ENCODE measurements at places on chromosomes 2 and 18.
A peak's percentile ranks its signal among the peaks of the same experiment; 100 is the strongest.

DNA sequence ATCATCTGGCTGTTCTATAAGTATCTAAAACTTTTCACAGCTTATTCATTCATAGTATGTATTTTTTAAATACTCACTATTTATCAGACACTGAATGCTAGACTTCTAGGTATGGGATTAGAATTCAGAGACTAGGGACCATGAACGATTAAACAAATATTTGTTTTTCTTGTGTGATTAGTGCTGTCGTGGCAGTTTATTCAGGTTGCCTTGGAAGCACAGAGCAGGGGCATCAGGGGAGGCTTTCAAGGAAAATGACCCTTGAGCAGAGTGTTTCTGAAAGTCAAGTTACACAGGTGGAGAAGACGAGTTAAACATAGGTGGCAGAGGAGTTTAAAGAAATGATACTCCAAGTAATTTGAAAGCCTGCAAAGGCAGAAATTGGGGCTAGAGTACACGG lies 5.7 kb downstream of the SPOPL start:
- no peak for DNase-seq

GRCh38 chr18:79404567-79404910 lies 8.8 kb downstream of the NFATC1 start:
- DNase-seq, result peak; percentile 59

- no peak for DNase-seq
These were observed 155.3 kb upstream of the PKDCC start for GRCh38 chr2:41892476-41892875.

GRCh38 chr2:231633241-231633976 lies 40.7 kb downstream of the TEX44 start:
- no peak for DNase-seq

GRCh38 chr2:166637051-166637450 lies 143.0 kb upstream of the SCN7A start:
- DNase-seq, result no peak

DNA sequence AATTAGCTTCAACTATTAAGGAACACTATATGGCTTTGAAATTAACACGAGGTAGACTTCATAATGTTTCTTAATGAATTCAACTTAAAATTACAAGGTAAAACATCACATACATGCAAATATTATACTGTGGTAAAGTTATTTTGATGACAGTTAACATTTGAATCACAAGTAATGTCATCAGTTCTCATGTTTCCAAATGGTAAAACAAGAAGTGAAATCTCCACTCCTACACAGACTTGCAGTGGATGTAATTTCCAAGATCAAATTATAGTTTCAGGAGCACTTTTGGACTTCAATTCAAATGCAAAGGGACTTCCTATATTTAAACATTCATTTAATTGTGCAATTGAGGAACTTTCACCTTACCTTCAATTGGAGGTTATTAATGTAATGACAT lies 39.1 kb downstream of the C18orf54 start:
- no peak for DNase-seq

- DNase-seq, result no peak
These were observed 408.6 kb downstream of the MTX2 start for GRCh38 chr2:176677746-176678265.

GRCh38 chr2:226080334-226080733 lies 680.8 kb downstream of the NYAP2 start:
- no peak for DNase-seq

GRCh38 chr2:42035241-42035640 lies 12.6 kb upstream of the PKDCC start:
- DNase-seq, result no peak

GRCh38 chr2:74824679-74825078 lies 9.2 kb upstream of the HK2 start:
- DNase-seq, result no peak

- DNase-seq, result no peak
These were observed 27.5 kb downstream of the SMCHD1 start for GRCh38 chr18:2683055-2683454.

DNA sequence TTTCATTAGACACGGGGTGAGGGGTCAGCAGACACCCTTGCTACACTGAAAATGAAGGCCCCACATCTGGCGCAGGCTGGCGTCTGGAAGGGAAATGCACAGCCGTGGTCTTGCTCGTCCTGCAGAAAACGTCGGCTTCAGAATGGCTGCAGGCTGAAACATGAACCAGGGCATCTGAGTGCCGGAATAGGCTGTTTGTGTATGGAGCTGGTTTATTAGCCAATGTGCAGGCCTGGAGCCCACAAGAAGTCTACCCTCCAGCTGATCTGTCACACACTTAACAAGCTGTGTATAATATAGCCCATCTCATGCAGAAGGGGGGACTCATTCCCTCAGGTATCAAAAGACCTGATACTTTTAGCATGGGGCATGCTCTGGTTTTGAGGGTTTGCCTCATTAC lies 153.4 kb upstream of the SOX11 start:
- no peak for DNase-seq

- no peak for DNase-seq
These were observed 126.0 kb downstream of the NXPH2 start for GRCh38 chr2:138654146-138654545.

DNA sequence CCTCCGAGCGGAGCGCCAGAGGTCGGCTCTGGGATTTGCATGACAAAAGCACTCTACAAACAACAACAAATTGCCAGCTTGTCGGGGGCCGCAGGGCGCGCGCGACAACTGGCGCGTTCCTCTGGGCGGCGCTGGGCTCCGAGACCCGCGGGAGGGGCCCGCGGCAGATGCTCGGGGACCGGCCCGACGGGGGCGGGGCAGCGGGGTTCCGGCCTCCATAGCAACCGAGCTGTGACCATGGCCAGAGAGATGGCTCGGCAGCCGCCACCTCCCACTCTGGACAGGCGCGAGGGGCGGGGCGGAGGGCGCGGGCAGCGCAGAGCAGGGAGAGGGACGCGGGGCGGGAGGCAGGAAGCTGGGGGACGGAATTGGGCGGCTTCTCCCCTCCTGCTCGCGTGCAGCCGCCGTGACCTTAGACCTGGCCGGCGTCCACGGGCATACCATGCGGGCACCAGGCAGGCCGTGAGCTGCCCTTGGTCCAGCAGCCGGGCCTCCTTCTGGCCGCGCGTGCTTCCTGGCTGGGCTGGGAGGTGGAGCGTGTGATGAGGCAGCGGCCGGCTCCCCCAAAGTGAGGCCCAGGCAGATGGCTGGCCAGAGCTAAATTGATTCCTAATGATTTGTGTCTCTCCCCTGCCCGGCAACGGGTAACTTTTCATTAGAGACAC lies 171.5 kb downstream of the CELF4 start:
- DNase-seq, result no peak

DNA sequence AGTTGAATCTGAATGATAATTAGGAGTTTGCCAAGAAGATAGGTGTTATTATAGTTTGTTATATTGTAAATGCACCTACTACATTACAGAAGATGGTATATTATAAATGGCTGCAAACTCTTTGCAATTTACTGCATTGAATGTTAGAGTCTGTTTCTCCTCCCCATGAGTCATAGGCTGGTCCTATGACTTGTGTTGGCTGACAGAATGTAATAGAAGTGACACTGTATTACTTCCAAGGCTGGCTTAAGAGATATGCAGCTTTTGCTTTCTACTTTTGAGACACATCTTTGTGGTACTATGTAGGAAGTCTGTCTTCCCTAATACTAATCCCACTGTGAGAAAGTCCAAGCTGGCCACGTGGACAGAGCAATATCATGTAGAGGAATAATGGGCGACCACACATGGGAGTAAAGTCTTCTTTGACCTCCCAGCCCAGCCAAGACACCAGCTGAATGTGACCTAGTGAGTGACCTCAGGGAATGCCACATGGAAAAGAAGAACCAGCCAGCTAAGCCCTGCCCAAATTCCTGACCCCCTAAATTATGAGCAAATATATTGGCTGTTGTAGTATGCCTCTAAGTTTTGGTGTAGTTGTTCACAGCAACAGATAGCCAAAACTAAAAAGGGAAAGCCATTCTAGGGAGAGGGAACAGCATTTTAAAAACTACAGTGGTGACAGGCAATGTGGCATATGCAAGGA lies 6.8 kb upstream of the DDX1 start:
- no peak for DNase-seq

DNA sequence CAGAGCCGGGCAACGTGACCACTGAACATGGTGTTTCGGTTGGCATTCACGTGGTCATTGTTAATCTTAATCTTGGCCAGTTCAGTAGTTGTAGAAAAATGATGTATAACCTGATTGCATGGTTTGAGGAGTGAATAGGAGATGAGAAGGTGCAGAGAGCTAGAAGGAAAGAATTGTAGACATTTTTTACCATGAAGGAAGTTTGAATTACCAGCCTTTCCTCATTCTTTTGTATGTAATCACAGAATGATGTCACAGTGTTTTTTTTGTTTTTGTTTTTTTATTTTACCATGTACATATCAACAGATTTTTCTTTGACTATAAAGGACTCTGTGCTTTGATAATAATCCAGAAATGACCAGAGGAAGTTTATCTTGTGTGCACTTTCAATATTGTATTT lies 126.3 kb downstream of the LTBP1 start:
- DNase-seq, result no peak

- no peak for DNase-seq
These were observed 51.6 kb downstream of the APOB start for GRCh38 chr2:20992201-20992711.

GRCh38 chr2:144452169-144452988 lies 67.5 kb downstream of the ZEB2 start:
- DNase-seq, result no peak

GRCh38 chr2:183623227-183623626 lies 499.0 kb downstream of the NUP35 start:
- no peak for DNase-seq

- no peak for DNase-seq
These were observed 24.2 kb downstream of the RAPH1 start for GRCh38 chr2:203510941-203511305.

DNA sequence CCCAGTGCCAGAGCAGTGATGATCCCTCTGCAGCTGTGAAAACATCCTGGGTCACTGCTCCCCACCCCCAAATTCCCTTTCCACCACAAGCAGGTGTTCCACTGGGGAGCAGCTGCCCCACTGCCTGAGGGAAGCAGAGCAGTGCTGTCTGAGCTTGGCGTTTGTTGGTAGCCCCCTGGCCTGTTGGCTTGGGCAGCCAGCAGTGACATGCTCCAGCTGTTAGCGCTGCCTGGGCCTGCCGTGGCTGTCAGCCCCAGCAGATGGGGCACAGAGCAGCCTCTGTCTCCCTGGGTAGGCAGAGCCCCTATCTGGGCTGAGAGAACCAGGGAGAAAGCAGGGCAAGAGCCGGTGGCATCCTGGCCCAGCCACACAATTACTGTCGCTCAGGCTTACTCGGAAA lies 247.7 kb downstream of the GLI2 start:
- DNase-seq, result no peak

DNA sequence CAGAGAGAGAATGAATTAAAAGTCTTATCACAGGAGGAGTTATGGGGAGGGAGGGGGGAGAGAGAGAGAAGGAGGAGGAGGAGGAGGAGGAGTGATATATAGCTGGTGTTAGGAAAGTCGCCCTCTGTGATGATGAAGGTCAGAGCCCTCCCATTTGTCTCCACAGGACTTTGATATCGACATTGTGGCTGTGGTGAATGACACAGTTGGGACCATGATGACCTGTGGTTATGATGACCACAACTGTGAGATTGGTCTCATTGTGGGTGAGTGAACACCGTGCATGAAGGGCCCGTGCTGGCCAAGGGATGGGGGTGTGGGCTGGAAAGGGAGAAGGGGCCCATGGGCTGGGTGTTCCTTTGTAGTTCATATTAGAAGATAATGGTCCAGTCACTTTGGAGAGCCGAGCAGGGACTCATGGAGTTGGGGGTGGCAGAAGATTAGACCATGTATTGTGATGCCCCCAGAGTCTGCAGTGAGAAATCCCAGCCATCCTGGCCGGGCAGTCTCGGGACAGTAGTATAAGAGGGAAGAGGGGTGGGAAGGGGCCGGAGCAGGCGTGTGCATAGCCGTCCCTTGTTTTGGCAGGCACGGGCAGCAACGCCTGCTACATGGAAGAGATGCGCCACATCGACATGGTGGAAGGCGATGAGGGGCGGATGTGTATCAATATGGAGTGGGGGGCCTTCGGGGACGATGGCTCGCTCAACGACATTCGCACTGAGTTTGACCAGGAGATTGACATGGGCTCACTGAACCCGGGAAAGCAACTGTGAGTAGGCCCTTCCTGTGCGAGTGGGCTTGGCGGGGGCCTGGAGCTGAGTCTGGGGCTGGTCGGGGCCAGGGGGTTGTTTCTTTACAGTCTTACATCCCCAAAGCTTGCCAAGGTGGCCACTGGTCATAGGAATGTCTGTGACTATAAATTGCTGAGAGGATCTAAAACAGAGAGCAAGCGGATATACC lies 40.0 kb downstream of the HK2 start:
- no peak for DNase-seq

DNA sequence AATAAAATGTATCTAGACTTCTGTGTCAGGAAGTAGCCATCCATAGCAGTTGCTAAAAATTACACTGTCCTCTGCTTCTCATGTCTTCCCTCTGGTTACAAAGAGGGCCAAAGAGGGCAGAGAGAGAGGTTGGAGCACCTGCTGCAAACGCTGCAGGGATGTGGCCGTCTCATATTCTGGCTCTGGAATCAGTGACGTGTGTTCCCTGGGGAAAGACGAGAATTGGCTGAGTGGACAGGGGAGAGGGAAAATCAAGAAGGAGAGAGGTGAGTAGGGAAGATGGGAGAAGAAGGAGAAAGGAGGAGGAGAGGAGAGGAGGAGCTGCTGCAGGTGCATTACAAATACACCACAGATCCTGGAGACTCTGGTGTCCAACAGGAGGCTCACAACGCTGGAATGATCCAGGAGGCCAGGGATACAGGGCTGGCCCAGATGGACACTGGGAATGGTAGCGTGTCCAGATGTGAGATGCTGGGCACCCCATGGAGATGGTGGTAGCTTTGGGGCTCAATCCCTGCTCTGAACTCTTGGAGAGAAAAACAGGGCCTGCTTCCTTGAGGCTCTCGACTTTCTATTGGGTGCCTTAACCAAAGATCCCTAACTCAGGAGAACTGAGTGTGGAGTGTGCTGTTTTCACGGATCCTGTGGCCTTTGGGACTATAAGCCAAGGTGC lies 118.4 kb upstream of the PXDN start:
- DNase-seq, result no peak

- DNase-seq, result no peak
These were observed 35.5 kb downstream of the CLASP1 start for GRCh38 chr2:121613774-121614173.

GRCh38 chr2:55120634-55121359 lies 70.5 kb upstream of the RTN4 start:
- DNase-seq, result no peak

DNA sequence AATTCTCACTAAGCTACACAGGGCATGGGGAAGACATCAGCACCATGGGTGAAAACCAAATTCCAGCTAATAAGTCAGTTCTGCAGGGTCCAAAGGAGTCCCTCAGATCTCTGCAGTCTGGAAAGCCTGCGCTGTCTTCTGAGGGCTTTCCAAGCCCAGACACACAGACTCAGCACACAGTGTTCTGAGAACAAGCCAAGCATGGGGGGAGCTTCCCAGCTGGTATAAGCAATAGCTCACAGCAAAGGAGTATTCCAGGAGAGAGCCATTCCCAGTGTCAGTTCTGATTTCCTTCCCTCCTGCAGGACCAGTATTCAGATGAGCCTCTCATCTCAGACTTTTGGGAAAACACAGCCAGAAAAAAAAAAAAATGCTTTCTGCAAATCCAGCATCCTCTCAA lies 370.8 kb downstream of the TNS1 start:
- DNase-seq, result no peak

Measured in CD4-positive, alpha-beta memory T cell (primary cell).